ENCODE measurements at places on chromosomes 16 and 17.
A peak's percentile ranks its signal among the peaks of the same experiment; 100 is the strongest.

DNA sequence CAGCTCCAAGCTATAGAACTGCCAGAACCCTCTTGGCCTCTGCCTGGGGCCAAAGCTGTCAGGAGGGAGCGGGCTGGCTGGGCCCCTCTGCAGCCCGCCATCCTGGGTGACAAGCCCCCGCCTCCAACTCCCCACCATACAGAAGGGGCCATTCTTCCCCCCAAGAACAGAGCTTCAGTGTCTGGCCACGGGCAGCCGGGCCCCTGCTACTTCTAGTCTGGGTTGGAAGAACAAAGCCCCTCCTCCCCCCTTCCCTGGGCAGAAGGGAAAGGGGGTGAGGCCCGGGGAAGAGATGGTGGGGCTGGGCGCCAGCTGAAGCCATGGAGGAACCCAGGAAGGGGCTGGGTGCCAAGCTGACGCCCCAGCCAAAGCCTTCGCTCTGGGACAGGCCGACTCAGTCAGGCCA lies 9.0 kb downstream of the NAT9 start:
- no peak for DNase-seq

GRCh38 chr17:49886036-49886435 lies 38.2 kb upstream of the TAC4 start:
- no peak for DNase-seq

- DNase-seq, result no peak
Observed at GRCh38 chr16:15811481-15812400, 45.1 kb downstream of the MYH11 start.

DNA sequence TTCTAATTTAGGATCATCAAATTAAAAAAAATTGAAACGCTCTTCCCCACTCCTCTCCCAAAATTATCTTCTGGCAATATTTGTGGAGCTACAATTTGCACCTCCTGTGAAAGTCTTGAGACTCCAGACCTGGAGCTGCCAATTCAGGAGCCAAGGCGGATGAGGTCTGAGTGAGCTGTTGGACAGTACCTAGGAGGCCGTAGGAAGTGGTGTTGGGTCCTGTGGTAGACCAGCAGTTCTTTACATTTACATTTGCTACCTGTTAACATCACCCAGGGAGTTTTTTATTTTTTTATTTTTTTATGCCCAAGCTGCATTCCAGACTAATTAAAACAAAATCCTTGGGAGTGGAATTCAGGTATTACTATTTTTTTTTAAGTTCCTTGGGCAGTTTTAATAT lies 271.0 kb downstream of the PHKB start:
- no peak for DNase-seq

DNA sequence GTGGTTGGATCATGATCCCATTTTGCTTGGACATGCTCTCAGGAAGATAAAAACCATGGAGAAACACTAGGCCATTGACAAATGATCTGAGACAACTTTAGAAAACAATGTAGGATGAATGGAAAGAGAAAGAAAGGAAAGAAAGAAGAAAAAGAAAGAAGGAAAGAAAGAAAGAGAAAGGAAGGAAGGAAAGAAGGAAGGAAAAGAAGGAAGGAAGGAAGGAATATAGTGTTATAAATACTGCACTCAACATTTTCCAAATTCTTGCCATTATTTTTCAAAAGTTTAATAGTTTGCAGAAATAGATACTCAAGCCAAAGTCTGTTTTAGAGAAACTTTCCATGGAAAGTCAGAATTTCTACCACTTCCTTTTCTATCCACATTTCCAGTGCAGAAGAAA lies 39.2 kb upstream of the CACNG3 start:
- DNase-seq, result no peak

DNA sequence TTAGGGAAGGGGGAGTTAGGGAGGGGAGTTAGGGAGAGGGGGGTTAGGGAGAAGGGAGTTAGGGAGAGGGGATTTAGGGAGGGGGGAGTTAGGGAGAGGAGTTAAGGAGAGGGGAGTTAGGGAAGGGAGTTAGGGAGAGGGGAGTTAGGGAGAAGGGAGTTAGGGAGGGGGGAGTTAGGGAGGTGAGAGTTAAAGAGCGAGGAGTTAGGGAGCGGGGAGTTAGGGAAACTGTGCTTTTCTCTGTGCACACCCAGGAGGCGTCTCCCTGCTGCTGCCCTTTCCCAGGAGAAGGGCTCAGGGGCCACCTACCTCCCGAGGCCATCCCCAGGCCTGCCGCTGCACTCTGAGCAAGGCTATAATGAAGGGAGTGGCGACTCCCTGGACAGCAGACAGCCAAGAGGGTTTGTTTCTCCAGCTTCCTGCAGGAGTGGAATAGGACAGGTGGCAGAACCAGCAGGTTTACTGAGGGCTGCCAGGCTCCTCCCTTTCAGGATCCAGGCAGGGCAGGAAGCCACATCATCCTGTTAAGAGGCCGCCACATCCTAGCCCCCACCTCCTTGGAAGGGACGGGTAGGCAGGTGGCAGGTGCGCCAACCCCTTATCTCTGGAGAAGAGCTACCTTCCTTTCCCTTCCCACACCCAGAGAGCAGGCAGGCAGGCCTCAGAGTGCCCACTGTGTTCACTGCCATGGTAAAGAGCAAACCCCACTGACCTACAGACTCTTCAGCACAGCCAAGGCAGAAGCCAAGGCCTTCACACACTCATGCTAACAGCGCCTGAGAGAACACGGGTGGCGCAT lies 4.3 kb downstream of the CANT1 start:
- no peak for DNase-seq

DNA sequence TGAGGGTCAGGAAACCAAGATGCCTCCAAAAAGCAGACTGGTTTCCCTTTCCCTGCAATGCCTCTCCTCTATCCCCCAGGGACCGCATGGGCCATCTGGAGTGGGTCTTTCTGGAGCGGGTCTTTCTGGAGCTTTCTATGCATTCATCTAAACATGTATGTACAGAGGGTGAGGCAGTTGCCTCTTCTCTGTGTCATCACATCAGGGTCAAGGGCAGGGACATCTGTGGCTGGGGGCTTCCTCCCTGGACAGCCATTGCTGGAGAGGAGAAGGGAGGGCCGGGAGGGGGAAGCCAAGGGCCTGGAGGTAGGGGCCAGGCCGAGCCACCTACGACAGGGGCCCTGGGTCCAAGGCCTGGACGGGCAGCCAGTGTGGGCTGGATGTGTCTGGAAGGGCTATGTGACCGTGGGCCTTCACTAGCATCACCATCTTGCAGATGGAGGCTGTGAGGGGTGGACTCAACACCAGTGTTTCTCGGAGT lies 840 bp downstream of the ADCY7 start:
- no peak for DNase-seq

GRCh38 chr17:2017274-2017941 lies 7.7 kb downstream of the RTN4RL1 start:
- no peak for DNase-seq

- no peak for DNase-seq
Observed at GRCh38 chr16:12942861-12943260, 41.5 kb downstream of the SHISA9 start.

DNA sequence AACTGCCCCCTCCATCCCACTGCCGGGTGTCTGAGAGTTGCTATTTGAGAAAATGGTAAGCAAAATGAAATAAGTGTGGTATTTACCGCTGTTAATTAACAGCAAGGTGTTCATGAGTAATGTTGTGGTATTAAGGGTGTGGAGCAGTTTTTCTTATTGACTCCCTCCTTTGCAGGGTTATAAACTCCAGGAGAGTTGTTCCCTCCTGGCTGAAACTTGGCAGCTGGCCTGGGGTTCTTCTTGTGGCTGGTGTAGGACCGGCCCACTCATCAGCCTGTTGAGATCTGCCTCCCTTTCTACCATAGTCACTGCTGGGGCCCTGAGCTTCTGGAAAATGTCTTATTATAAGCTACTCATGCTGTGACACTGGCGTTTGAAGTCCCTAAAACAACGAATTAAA lies 128.6 kb downstream of the SOX9 start:
- no peak for DNase-seq

GRCh38 chr17:28193241-28193640 lies 125.8 kb upstream of the TMEM97 start:
- DNase-seq, result no peak

GRCh38 chr17:51455931-51456330 lies 195.6 kb downstream of the UTP18 start:
- DNase-seq, result no peak

DNA sequence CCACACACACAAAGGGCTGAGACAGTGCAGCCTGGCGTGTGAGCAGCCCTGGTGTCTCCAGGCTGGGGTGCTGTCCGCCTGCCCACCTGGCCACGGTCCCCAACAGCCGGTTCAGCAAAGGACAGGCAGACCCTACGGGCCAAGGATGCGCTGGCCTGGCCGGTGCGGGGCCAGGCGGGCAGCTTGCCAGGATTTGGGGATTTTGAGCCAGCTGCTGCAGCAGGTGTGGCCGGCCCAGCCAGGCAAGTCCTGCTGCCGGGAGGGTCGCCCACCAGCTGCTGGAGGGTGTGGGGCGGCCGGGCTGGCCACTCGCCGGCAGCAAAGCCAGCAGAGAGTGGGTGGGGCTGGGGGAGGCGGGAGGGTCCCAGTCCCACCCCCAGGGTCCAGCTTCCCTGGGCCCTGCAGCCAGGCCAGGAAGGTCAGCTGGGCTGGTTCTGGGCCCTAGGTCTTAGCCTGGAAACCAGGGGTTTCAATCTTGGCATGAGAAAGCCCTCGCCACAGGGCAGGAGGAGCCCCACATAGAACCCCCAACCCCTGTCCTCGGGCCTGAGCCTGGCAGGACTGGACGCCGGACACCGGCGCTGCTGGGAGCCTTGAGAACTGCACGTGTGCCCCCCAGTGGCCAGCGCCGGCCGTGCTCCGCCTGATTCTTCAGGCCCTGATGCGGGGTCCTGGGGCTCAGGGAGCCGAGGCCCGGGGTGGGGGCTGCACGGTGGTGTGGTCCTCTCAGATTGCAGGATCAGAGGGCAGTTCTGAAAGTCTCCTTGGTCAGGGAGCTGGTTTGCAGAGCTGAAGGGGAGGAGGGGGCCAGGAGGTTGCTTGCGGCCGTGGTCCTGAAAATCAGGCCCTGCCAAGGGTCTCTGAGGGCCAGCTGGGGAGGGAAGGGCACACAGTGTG lies 17.6 kb upstream of the SSTR5 start:
- no peak for DNase-seq

- peak; percentile 92 for DNase-seq
Observed at GRCh38 chr16:27426423-27427408, 24.7 kb downstream of the IL21R start.
